ENCODE measurements at places on chromosomes 1 and 21.

GRCh38 chr1:201739492-201740085, 89.4 kb upstream of the IPO9 start:
- DNase-seq, result peak; percentile 68

- DNase-seq, result no peak
Measured at GRCh38 chr1:188496506-188496905, 1667.8 kb downstream of the PLA2G4A start.

GRCh38 chr1:241640149-241640866, at the start of the genes CHML and OPN3:
Gene CHML (minus strand): TSS chr1:241640369. CDS start chr1:241635766, 4,603 bp downstream.
Gene OPN3 (minus strand): TSS chr1:241640369. CDS start chr1:241640254, 115 bp downstream.
- DNase-seq, result peak; percentile 92

DNA sequence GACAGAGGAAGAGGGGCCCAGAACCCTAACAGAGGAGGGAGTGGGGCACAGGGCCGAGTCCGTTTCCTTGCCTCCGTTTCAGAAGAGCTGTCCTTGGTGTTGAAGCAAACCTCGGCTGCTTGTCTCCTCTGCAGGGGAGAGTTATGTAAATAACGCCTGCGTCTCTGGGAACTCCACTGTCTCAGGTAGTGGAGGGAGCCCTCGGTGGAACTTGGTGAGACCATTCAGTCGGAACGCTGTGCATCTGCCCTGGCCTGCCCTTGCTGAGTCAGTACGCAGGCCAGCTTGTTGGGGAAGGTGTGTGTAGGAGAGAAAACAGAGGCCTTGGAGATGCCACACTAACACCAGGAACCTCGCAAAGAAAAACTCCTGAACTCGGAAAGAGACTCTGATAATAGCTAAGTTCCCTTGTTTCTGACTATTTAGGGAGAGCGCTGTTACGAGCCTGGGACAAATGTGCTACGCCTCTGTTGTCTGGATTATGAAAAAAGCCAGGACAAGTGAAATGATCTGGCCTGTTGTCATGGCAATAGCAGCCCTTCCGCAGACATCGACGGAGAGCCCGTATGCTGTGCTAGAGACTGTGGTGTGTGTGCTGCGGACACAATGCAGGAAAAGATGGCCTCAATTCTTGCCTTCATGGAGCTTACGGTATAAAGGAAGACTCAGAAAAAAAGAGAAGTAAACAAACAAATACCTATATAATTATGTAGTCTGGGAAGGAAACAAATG, 94.6 kb upstream of the AKT3 start:
- peak; percentile 2 for DNase-seq

- no peak for DNase-seq
Measured at GRCh38 chr1:55190109-55190508, 25.1 kb downstream of the USP24 start.

DNA sequence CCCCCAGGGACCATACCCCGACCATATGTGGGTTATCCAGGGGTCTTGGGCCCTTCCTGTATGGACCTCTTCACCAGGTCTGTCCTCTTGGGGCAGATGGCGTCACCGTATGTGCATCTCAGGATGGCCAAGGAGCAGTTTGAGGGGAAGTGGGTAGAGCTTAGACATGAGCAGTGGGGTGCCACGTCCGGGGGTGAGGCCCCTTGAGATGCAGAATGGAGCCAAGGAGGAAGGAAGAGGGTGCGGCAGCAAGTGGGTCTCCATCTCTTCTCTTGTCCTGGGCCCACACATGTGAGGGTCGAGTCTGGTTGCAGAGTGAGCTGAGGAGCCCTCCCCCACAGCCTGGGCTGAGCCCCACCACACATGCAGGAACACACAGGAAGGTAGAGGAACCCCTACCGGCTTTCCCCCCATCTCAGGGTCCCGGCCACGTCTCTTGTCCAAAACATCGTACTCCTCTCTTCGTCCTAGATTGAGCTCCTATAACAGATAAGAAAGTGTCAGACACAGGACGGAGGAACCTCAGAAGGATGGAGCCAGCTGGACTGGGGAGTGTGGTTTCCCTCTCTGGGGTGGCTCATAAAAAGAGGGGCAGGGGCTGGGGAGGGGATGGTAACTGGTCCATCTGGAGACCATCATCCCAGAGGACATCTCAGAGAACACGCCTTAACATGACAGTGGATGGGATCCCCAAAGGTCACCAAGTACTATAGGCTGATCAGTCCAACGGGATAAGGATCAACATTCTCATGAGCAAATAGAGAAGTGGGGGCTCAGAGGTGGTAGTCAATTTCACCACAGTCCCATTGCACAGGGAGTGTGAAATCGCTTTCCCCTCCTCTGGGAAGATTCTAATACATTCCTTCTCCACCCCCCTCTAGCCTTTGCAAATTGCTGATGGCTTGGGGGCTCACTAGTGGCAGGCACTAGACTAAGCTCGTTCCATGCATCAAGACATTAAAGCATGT, 79.9 kb downstream of the CD247 start:
- DNase-seq, result no peak

DNA sequence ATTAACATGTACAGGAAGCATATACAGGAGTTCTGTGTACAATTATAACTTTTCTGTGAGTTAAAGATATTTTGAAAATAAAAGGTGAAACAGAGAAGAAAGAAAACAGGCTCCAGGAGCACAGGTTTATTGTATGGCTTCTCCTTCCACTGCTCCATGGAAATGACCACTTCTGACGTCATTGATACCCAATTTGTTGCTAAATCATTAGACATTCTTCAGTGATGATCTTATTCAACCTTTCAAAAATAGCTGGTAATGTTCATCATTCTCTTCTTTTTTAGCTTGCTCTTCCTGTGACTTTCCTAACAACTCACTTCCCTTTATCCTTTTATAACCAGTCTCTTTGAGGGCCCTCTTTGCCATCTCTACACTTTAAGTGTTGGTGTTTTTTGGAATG, 77.8 kb downstream of the KCNK2 start:
- no peak for DNase-seq

GRCh38 chr1:225670806-225671733, 18.1 kb upstream of the ENAH start:
- DNase-seq, result no peak

DNA sequence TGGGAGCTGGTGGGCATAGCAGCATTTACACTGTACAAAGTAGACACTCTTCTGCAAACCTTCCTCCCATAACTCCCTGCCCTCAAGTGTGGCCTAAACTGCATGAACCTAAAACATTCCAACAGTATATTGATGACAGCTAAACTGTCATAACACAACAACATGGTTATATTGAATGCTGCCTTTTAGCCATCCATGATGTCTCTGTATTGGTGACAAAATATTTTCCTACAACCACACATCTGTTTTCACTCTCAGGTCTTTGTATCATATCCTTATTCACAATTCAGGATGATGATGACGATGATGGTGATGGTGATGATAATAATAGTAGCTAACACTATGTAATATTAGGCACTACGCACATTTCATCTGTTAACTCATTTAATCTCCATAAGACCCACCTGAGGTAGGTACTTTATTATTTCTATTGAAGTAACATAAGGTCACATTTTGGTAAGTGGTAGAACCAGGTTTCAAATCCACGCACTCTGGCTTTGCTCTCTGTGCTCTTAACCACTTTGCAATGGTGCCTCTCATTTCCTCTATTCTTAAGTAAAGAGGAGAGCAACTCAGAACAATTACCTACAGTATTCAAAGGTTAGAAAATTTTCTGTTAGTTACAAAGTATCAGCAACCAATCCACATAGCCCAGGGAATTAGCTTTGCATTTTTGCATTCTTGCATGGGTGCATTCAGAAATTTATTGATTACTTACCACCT, 185.1 kb upstream of the LMO4 start:
- DNase-seq, result no peak

GRCh38 chr1:26373281-26373680, 731 bp upstream of the ZNF683 start:
- no peak for DNase-seq

- no peak for DNase-seq
Measured at GRCh38 chr1:52479076-52479475, 73.8 kb downstream of the TUT4 start.

- DNase-seq, result no peak
Measured at GRCh38 chr1:234778221-234779159, 168.5 kb upstream of the IRF2BP2 start.

DNA sequence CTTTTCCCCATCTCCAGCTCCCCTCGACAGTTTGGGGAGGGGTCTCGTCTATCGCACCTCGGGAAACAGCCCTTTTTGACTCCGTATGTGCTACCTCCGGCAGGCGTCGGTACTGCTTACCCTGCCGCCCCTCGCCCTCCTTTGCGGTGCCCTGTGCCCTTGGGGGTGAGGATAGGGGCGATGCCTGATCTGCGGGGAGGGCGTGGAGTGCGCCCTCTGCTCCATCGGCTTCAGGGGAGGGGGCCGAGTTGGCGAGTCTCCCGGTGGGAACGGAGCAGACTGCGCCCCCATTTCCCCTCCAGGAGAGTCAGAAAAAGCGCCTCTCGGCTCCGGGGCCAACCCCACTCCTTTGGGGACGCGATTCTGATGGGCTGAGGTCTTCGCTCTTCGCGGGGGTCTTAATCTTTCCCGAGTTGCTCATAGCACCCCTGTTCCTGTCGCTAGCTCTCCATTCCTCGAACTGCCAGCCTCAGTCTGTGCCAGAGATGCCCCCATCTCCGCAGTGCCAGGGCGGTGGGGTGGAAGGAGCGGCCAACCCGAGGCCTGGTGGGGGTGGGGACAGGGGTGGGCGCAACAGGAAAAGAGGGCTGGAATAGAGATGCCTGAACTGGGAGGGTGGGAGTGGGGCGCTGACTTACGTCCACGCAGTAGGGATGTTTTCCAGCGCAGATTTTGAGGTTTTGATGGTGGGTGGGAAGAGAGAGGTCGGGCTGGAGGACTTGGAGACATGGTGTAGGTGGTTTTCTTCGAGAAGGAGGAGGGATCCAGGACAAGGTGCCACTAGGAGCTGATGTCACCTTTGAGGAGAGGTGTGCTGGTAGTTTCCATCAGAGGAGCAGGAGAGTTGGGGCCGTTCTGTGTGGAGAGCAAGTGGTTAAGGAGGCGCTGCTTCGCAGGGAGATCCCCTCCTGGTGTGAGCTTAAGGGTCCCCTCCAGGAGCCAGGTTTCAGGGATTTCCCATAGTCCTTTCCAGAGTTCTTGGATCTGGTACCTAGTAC, 674 bp downstream of the PPFIA4 start:
- no peak for DNase-seq

DNA sequence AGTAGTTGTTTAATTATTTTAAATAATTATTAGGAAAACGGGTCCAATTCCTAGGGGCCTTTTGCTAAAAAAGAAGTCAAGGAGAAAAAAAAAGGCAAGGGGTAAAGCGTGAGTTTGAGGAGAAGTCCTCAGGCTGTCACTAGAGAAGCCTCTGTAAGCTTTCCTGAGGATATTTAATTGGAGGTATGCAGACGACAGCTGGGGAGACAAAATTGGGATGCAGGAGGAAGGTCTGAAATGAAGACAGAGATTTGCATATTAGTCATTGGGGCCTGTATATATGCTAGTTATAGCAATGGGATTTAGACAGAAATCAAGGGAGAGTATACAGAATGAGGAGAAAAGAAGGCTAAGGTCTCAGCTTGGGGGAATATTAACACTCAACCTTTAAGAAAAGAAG, 8.6 kb downstream of the ATP6V1G3 start:
- no peak for DNase-seq

DNA sequence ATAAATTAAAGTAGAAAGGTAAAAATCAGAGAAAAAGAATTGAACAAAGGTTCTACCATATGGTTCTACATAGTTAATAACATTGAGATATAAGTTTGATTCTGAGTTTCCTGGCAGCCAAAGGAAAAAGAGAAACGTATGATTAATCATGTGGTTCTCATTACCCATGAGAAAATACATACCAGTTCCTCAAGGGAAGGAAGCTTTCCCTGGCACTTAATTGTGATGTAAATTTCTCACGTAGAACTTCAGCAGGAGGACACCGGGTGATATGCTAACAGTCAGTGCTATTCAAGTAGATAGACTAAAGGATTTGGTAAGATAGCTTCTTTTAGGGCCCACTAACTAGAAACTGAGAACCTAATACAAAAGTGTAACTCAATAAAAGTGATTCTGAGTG, 218.5 kb downstream of the NFIA start:
- no peak for DNase-seq

DNA sequence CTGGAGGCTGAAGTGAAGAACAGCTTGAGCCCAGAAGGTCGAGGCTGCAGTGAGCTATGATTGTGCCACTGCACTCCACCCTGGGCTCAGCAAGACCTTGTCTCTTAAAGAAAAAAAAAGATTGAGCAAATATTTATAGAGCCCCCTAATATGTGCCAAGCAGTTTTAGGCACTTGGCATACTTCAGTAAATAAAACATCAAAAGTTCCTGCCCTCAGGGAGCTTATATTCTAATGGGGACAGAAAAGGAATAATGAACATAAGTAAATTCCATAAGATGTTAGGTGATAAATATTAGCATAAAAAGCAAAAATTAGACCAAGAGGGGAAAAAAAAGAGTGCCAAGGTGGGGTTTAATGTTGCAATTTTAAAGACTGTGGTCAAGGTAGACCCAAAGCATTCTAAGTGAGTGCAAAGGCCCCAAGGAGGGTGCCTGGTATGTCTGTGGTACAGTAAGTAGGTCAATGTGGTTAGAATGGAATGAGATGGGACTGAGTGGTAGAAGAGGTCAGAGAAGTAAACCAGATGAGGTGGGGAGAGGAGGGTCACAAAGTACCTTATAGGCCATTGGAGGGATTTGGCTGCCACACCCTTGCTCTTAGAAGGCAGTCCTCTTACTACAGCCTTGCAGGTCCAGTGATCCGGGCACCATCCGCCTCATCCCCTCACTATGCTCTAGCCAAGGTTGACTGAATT, 2.2 kb upstream of the TOE1 start:
- DNase-seq, result no peak

DNA sequence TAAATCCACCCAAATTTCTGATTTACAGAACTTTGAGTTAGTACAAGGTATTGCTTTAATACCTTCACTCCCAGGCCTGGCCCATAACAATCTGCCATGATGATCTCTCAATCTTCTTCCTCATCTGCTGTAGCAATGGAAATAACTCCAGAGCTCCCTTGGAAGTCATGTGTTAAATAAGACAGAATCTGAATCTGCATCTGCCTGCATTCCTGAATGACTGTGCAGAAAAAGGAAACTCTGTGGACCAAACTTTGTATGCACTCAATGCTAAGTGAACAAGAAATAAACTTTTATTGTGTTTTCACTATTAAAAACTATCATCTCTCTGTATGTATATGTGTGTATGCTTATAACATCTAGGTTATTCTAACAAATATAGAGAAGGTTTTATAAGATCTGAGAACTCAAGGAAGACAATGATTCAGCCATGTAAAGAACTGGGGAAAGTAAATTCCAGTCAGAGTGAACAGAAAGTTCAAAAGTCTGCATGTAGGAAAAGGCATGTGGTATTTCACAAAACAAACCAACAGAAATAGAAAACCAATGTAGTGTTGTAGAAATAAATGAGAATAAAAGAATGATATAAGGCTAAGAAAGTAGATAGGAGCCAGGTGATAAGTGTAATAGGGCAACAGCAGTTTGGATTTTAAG, 390.2 kb downstream of the USH2A start:
- DNase-seq, result no peak

GRCh38 chr1:175225805-175226129, 33.2 kb upstream of the KIAA0040 start:
- no peak for DNase-seq
